Fibroblast of the conjunctiva (primary cell): ENCODE measurements at places on chromosomes 6 and 20.

- DNase-seq: no peak
Measured at GRCh38 chr6:38603496-38603895, 36.2 kb downstream of the BTBD9 start.

DNA sequence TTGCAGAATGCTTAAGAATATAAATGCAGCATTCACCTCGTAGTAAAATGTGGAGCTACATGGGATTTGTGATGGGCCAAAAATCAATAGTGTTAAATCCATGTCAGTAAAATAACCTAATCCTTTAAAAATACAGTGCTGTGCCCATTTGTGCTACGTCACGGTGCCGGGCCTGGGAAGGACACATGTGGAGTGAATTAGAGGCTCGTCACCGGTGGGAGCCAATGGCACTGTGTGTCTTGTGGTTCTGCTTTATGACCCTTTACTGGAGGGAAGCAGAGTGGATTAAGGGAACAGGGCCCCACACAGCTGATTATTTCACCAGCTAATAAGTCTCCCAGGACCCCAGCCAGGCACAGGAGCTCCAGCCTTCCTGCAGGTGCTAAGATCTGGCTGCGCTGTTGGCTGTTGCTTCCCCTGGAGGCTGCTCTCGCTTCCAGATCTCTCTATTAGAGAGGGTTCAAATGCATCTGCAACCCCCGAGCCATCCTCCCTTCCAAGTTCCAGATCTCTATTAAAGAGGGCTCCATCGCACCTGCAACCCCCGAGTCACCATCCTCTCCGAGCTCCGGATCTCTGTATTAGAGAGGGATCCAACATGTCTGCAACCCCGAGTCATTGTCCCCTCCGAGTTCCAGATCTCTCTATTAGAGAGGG lies 405.8 kb downstream of the CDH4 start:
- DNase-seq: no peak

GRCh38 chr6:150250826-150251225 lies 108.0 kb downstream of the PPP1R14C start:
- DNase-seq: peak; percentile 50

- no peak for DNase-seq
Measured at GRCh38 chr20:41344477-41344876, 3.9 kb downstream of the LPIN3 start.

- peak; percentile 44 for DNase-seq
Measured at GRCh38 chr6:149014631-149015534, 268.1 kb downstream of the UST start.

DNA sequence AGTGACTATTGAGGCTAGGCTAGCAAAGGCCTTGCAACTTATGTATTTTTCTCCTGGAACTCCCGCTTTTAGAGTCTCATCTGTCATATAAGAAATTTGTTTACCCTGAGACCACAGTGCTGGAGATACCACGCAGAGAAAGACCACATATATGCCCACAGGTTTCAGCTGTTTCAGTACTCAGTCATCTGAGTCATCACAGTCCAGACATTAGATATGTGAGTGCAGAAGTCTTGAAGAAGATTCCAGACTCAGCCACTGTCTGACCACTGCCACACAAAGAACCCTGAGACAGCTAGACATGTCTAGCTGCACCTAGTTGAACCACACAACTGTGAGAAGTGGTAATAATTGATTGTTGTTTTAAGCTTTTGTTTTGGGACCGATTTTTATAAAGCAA lies 648.3 kb downstream of the EPM2A start:
- no peak for DNase-seq
